Urinary bladder (tissue), 4 donors: ENCODE measurements at places on chromosomes 5 and 9. TPM values are rescaled to one million over a fixed set of nuclear protein-coding genes. Genes with fewer than 3 reads are reported as not detected.

DNA sequence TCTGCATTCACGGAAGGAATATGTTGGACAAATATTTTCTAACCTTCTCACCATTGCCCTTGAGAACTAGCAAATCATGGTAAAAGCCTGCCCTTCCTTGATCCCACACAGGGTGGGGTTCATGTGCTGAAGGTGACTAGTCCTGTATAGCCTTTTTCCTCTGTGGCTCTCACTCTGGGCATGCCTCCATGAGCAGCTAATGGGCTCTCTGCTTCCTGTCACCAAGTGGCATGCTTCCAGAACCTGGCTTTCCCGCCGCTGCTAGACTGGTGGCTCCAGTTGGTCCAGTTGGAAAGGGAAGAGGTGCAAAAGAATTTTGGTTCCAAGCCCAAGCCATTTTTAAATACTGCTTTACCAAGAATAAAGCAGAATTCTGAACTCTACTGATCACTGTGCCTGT, 35.5 kb downstream of the FBXO10 start:
- DNase-seq: no peak

DNA sequence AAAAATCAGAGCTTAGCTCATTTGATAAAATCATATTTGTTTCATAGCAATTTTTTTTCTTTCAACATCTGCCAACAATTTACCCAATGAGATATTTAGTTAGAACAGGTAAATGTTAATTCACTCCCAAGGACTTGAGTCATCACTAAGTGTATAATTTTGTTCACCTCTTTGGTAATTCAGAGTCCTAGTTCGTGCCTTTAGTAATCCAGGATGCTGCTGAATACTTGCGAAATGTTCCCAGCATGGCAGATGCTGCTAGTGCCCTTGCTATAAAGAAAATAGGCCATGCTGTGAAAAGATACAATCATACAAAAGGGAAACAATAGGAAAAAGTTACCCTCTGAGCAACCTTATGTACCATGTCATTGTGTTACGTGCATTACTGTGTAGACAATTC, 210.5 kb downstream of the CSNK1G3 start:
- no peak for DNase-seq

- no peak for DNase-seq
Measured at GRCh38 chr5:171736976-171737891, 48.4 kb upstream of the SMIM23 start.

DNA sequence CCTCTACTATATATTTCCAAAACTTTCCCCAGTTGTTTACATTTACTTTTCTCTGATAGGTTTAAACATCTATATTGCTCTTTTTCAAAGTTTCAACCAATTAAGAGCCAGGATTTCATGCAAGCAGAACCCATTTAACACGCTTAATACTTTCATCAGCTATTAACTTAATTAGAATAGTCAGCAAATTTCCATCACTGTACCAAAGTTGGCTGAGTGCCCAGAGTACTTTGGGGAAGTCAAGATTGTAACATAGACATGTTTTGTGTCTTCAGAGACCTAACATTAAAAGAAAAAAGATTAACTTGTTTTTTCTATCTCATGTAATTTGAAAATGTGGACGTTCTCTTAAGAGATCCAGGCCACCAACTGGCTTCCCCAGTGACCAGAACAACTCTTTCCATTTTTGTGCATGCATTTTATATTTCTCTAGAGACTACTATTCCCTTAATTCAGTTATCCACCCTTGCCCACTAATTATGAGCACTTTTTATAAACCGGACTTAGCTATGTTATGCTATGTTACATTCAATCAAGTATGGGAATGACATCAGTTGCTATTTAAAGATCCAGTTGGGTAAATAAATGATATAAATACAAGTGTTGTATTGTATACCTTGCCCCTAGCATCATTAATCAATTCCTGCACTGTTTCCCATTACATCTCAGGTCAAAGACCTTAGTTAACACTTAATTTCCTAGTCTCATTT, 478.1 kb upstream of the NMUR2 start:
- DNase-seq: no peak

GRCh38 chr9:85511746-85512145, 230.0 kb downstream of the AGTPBP1 start:
- DNase-seq: no peak

DNA sequence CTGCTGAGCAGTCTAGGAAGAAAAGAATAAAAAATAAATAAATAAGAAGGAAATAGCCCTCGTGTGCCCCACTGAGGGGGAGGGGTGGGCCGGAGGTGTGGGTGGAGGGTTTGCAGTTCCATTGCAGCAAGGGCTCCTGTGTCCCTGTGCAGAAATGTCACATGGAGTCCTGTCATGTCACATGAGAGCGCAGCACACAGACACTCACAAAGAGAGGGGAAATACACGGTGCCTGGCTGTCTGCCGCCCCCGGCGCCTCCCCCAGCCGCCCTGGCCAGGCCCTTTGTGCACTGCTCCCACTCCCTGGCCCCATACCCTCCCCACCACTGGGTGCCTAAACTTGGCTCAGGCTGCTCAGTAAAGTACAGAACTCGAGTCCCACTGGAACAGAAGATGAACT, 55.6 kb upstream of the SPTLC1 start:
- no peak for DNase-seq

DNA sequence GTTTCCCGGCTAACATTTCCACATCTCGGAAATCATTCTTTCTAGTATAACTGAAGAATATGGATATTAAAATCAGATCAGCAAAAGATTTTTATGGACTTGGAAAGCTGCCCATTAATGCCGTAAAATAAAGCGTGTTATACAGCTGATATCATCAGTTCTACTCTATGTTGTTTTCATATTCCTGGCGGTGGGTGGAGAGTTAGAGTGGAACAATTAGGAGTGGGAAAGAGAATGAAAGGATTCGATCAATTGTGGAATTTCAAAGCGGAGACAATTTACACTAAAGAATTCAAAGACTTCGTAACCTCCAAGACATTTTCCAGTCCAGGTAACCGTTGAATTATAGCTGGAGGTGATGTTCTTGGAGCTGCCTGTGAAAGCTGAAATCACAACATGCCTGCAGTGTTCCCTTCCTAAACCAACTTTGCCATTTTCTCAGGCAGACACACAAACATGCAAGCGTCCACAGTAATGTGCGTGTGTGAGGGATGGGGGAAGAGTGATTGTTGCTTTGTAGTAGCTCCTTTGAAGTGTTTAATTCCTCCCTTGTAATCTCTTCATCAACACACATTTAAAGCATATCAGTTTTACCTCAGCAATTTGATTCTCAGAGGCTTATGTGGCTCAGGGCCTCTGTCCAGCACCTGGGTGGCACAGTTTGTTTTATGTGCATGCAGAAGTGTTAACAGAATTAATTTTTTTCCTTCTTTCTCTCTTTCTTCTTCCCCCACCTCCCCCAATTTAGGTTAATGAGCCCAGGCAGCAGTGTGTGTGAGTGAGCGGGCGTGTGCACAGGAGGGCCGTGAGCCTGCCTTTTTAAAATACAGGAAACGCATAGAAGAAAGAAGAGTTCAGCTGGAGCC, 544.1 kb downstream of the RAB3C start:
- peak; percentile 67 for DNase-seq

DNA sequence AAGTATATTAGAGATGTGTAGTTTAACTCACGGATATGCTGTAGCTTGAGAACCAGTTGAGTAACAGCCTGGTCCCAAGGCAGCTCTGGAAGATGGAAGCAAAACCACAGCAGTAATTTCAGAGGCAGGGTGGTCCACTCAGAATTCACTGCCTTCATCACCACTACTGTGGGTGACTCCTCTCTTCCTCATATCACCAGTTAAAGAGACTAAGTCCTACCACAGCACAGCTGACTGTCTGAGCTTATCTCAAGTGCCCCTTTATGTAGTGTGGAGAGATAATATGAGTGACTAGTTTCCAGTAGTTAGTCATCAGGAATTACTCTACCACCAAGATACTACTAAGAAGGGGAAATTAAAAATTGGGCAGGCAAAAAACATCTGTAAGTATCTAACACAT, 1571.2 kb upstream of the C9orf72 start:
- no peak for DNase-seq

- no peak for DNase-seq
Measured at GRCh38 chr5:130237721-130238120, 333.5 kb downstream of the CHSY3 start.

GRCh38 chr5:57176350-57176857, 2.5 kb downstream of the GPBP1 start:
- no peak for DNase-seq

DNA sequence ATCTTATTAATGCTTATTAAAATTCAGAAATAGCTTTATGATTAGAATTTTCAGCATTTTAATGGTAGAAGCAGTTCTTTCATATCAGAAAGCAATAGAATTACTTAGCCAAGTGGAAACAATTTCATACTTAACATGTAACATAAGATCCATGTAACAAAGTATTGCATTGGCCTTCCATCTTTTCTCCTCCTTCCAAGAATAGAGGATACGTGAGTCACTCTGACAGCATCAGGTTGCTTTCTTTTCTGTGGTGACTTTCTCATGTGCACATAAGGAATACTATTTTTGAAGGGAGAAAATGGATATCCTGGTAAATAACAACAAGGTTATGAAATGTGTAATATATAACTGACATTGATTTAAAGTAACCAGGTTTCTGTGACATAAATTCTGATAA, 272.2 kb downstream of the ANXA1 start:
- DNase-seq: no peak

- no peak for DNase-seq
Measured at GRCh38 chr5:145588113-145588512, 247.0 kb downstream of the PRELID2 start.

Gene ARRDC1
- 37.5 TPM for polyA plus RNA-seq

Gene S1PR3
- 47.4 TPM for polyA plus RNA-seq

Gene PLAC8L1
- polyA plus RNA-seq: 0.27 TPM
